ENCODE measurements at places on chromosomes 7 and 10.

DNA sequence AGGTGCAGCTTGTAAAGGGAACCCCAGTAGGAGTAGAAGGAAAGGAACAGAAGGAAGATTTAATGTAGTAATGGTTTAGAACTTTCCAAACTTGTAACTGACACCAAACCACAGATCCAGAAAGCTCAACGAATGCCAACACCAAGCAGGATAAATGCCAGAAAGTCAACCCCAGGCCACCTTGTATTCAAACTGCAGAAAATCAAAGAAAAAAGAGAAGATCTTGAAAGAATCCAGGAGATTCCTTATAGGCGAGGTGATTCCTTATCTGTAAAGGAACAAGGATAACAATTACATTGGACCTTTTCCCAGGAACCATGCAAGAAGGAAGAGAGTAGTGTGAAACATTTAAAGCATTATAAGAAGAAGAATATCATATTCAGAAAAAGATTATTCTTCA is 93.6 kb downstream of the NKX6-2 start:
- no peak for DNase-seq

DNA sequence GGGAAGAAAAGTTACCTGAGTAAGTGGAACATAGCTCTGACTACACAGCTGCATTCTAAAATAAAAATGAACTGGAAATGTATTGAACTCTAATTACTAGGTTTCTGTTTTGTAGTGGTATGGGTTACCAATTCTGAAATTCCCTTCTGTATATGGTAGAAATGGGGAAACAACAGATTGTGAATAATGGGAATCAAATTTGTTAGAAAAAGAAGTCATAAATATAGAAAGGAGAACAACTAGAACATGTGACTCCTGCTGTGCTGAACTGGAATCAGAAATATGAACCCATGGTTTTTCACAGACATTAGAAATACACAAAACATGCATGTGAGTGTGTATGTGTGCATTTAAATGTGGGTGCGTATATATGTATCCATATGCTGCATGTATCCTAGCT is 27.0 kb downstream of the MCMBP start:
- DNase-seq, result no peak

GRCh38 chr7:73864981-73865711 is 4.2 kb downstream of the TMEM270 start:
- no peak for DNase-seq

GRCh38 chr7:115708013-115708341 is 322.6 kb downstream of the TFEC start:
- no peak for DNase-seq

- no peak for DNase-seq
Measured at GRCh38 chr7:82821037-82821436, 341.6 kb downstream of the PCLO start.

DNA sequence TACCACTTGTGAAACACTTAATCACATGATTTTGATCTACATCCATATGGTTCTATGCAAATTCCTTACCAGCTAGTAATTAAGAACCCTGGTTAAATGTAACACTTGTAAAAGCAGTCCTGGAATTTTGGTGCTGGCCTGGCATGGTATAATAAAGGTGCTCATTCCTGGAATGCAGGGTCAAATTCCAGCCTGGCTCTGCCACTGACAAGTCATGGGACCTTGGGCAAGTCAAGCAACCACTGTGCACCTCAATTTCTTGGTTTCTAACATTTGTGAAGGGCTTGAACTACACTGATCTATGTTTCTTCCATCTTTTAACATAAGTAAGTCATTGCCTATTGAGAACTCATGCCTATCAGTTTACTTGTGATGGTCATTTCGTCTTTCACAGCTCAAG is 91.9 kb upstream of the PIK3CG start:
- no peak for DNase-seq

DNA sequence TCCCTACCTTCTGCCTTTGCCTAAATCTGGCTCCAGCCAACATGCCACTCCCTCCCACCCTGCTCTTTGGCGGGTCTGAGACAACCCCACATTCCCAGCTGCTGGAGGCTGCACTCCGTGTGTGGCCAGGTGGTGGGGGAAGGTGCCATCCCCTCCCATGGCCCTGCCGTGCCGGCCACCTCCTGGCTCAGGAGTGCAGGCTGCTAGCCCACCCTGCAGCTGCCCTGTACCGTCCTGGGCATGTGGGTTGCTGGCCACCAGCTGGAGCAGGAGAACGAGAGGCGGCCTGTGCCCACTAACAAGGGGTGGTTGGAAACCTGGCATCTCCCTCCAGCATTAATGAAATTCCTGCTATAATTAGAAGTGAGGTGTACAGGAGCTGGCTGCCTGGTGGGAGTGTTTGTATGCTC is 97.6 kb downstream of the ZMIZ1 start:
- no peak for DNase-seq

- DNase-seq, result no peak
Measured at GRCh38 chr7:99011706-99012404, 132.1 kb downstream of the SMURF1 start.

DNA sequence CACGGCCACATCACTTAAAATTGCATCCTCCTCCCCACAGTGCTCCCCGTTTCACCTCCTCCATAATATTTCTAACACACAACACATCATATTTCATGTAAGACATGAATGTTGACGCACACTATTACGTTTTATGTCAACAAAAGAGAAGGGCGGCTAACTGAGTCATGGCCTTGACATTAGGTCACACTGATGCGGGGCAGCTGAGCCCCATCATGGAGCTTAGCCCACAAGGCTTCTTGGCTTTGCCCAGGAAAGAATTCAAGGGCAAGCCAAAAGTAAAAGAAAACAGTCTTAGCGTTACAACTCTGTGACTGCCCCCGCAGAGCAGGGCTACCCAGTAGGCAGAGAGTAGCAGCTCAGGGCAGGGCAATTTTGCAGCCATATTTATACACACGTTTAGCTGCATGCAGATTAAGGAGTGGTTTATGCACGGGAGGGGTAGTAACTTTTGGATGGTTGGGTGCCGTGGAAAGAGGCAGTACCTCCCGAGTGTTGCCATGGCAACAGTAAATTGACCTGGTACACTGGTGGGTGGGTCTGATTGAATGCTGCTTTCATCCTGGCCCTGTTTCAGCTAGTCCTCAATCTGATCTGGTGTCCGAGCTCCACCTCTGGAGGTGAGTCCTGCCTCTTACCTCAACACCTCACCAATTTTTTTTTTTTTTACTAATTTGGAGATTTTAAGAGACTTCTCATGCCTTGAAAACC is 156.2 kb upstream of the FRMD4A start:
- DNase-seq, result no peak

- no peak for DNase-seq
Measured at GRCh38 chr10:13969792-13970140, 361.0 kb downstream of the FRMD4A start.

GRCh38 chr7:41053820-41054219 is 649.1 kb downstream of the INHBA start:
- DNase-seq, result no peak

Measured in activated CD8-positive, alpha-beta memory T cell treated with anti-CD3 and anti-CD28 coated beads, Interleukin-2, amount 50 U/mL, for 4 hours (primary cell).